ENCODE measurements at places on chromosomes 2 and 18.
A peak's percentile ranks its signal among the peaks of the same experiment; 100 is the strongest.

- no peak for DNase-seq
These were observed 38.7 kb downstream of the EML4 start for GRCh38 chr2:42207826-42208225.

- DNase-seq = no peak
These were observed 35.6 kb upstream of the SYT4 start for GRCh38 chr18:43312891-43313290.

- DNase-seq = no peak
These were observed 630.3 kb upstream of the NRXN1 start for GRCh38 chr2:51662187-51662586.

DNA sequence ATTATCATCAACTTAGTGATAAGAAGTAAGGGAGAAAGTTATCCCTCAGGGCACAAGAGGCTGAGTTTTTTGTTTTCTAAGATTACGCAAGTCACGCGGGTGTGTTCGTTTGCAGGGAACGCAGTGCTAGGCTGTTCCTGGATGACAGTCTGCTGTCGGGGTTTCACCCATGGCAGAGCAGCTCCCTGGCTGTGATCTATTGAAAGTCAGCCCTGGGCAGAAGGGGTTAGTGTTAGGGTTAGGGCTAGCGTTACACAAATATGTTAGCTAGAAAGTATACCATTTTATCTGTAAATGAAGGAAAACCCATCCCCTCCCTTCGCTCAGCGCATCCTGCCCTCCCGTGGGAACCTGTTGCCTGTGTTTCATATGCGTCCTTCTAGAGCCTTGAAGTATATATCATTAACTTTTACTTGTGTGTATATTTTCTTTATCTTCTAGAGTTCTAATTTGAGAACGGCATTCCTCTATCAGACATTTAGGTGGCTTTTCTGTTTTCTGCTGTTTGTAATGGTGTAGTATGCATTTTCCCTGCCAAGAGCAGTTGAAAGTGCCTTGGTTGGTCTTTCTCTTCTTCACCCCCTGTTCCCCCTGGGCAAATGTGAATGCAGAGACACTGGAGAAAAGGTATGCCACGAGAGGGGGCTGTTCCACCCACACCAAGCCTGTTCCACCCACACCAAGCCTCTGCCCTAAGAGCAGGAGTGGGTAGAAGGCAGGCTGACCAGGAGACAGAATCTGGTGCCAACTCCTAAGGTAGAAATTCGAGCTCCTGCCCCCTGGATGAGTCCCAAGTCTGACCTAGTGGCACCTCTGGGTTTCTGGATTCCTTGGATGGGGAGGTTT is 47.0 kb downstream of the ARMC9 start:
- DNase-seq = no peak

GRCh38 chr2:220847006-220847405 is 725.1 kb downstream of the EPHA4 start:
- no peak for DNase-seq

DNA sequence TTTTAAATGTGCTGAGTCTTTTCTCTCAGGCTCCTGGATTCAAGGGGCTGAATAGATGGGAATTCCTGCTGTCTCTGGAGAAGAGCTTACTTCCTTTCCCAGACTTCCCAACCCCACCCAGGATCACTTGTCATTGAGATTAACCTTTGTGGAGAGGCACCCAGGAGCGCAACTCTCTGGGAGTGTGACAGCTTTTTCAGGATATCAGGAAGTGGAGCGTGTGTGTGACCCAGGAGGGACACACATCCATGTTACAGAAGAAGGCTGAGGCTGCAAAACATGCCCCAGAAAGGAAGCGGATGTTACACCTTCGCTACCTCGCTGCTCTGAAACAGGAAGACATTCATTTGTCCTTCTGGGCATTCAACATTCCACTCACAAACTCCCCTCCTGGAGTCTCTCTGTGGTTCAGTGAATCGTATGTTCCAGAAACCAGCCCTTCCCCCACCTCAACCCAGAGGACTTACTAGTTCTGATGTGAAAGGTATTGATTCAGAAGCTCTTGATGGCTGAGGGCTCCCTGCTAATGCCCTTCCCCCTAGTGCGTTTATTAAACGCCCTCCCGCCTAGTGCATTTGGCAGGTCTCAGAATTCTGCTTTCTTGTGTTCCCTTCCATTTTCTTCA is 523.9 kb downstream of the TNS1 start:
- DNase-seq = no peak

DNA sequence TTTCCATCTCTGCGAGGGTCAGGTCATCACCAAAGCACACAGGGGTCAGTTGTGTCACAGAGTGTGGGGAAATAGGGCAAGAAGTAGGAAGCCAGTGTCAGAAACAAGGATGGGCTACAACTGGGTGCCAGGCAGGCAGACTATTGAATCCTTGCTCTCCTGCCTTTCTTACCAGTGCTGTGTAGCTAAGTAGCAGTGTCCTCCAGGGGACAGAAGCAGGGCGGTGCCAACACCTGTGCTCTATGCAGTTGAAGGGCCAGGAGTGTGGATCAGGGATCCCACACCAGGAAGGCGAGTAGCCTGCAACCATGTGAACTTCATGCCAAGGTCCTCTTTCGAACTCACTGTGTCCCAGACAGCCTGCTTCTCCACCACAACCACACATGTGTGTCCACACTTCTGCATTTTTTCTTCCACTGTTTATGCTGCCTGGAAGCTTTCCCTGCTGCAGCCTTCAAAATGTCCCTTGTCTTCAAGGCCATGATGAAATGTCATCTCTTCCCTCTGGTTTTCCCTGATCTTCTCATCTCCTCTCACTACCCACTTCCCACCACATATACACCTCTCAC is 25.4 kb upstream of the REG3G start:
- no peak for DNase-seq

- no peak for DNase-seq
These were observed 264.7 kb downstream of the PAX3 start for GRCh38 chr2:222034058-222034457.

GRCh38 chr2:19349911-19350677 is 8.3 kb downstream of the OSR1 start:
- DNase-seq = peak; percentile 41

- no peak for DNase-seq
These were observed 6.3 kb upstream of the KCNK3 start for GRCh38 chr2:26685989-26686839.

GRCh38 chr2:85678794-85679672 is 11.0 kb upstream of the SFTPB start:
- peak; percentile 49 for DNase-seq

- no peak for DNase-seq
These were observed 112.7 kb downstream of the BCL11A start for GRCh38 chr2:60440767-60441163.

- DNase-seq = no peak
These were observed 22.5 kb downstream of the KIF1A start for GRCh38 chr2:240797500-240797895.

GRCh38 chr2:63023444-63023843 is 27.2 kb upstream of the OTX1 start:
- no peak for DNase-seq

DNA sequence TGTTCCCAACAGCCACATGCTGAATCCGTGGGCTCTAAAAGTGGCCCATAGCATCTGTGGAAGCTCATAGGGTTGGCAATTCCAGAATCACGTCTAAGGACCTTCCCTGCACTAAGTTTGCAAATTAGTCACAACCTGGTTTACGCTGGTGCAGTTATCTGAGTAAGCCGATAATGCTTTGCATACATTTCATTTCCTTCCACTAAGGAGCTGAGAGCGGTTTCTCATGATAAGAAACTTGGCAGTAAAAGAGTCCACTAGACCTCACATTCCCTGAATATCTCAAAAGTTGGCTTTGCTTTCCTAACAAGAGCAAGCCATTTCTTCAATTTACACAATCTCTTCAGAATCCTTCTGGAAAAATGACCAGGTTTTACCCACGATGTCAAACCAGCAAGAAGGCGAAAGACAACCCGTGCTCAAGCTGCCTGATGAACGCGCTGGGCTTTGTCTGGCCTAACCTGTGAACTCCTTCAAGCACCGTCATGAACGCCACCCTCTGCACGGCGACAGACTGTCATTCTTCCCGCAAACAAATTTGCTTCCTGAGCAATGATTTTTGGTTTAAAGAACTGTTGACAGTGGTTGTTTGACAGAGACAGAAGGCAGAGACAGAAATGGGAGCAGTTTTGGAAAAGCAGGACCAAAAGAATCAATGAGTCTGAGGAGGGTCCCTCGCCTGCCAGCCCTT is 73.0 kb upstream of the COPS8 start:
- DNase-seq = no peak

DNA sequence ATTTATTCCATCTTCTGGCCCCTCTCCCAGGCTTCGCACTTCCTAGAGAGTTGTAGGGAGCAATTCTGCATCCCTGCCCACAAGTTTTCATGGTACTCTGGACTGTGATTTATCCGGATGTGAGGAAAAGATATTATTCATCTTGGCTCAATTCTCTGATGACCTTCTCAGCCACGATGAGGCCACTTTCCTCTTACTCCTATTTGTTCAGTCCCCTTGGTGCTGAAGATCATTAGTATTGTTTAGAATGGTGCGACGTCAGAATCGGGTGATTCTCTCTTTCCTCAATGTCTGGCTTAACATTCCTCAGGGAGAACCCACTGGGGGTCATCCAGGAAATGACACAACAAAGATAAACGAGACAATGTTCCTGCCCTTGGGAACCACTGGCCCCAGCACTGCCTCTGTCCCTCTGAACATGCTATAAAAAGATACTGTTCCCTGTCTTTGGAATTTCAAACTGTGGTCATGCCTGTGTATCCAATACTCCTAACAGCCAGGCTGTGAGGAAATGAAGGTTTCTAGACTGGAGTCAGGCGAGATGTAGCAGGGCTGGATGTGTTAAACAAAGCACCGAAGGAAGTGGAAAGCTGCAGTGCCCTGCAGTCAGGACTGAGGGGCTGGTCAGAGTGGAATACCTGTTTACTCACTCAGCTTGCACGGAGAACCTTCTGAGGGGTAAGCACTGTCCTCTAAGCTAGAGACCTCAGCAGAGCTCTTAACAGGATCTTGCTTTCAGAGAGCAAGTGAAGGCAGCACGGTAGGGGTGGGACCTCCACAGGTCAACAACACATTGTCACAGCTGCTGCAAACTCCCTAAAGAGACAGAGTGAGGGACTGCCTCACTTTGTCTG is 12.9 kb upstream of the GLI2 start:
- no peak for DNase-seq

- no peak for DNase-seq
These were observed 124.1 kb downstream of the LNPK start for GRCh38 chr2:175877845-175878544.
